T-helper 1 cell (primary cell): ENCODE measurements at places on chromosomes 16 and 17.
A peak's percentile ranks its signal among the peaks of the same experiment; 100 is the strongest.

DNA sequence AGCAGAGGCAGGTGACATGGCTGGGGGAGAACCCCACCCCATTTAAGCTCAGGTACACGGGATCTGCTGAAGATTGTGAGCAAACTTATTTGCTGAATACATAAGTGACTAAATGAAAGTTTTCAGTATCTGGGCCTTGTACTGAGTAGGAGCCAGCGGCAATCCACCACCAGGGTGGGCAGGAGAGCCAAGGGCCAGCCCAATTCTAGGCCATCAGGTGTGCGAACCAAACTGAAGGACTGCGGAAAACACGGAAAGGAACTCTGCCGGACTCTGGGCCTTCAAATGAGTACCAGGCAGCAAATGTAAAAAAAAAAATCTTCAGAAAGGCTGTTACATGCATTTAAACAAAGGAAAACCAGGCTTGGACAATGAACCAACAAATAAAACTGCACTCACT is 19.7 kb downstream of the ARHGAP17 start:
- no peak for DNase-seq

DNA sequence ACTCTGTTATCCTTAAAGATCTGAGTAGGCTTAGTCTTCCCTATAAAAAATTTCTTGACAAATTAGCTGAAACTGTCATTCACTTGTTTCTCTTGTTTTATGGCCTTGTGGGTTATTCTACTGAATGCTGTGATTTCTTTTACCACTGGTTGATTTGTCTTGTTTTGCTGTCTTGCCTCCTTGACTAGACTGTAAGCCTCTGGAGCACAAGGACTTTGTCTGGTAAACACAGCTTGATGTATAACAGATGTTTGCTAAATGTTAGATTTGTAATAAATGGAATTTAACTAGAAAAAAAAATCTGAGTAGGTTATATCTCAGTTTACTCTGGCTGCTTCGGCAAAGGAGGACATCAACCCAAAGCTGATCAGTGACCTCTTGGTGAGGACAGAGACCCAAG is 21.6 kb downstream of the VAC14 start:
- no peak for DNase-seq

- DNase-seq, result no peak
Measured at GRCh38 chr16:19377864-19378263, 39.8 kb upstream of the TMC5 start.

GRCh38 chr17:51228161-51228560 is 31.7 kb downstream of the MBTD1 start:
- no peak for DNase-seq

- DNase-seq, result no peak
Measured at GRCh38 chr16:29825145-29826044, 5.1 kb downstream of the MVP start.

DNA sequence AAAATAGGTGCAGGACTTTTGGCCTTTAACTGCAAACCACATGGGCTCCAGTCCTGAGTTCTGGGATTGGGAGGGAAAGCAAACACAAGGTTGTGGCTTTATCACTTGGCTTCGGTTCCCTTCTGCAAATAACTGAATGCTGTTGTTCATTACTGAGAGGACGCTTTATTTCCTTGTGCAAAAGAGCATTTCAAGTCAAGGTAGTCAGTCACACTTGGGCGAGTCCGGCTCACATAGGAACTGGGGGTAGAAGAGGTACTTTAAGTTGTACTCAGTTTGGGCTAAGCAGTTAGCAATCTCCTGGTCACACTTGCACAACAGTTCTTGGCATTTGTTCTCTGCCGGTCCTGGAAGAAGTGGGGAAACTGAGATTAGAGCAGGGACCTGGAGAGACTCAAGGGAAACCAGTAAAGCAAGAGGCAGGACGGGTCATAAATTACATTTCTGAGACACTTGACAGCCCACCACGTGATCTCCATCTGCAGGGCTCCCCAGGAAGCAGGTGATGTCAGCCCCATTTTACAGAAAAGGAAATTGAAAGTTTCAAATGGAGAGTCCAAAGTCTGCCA is 21.6 kb downstream of the PLA2G10 start:
- DNase-seq, result no peak

DNA sequence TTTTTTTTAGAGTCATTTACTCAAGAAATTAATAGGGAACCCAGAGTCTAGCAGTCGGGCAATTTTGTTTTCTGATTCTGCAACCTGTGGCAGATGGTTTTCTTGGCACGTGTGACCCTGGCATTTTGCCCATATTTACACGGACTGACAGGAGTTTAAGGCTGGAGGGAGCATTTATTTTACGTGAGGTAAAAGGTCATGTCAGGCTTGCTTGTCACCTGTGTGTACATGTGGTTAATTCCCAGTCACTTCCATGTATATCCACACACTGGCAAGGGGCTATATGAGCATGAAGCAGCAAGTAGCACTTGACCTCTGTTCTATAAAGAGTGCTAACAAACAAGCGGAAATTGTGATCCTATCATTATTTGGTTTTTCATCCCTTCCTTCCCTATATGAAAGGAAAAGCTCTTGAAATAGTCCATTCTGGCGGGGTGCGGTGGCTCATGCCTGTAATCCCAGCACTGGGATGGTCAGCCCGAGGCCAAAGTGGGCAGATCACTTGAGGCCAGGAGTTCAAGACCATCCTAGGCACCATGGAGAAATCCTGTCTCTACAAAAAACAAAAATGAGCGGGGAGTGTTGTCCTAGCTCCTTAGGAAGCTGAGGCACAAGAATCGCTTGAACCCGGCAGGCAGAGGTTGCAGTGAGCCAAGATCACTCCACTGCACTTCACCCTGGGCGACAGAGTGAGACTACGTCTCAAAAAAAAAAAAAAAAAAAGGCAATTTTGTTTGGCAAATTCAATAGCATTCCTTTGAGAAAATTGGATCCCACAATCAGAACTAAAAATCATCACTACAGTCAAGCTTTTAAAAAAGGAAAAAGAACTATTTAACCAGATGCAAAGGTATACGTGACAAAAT is 2.1 kb downstream of the SPAG9 start:
- no peak for DNase-seq

GRCh38 chr17:70157151-70157550 is 12.2 kb upstream of the KCNJ2 start:
- DNase-seq, result no peak

GRCh38 chr17:9148905-9149525 is 127.7 kb downstream of the NTN1 start:
- no peak for DNase-seq

DNA sequence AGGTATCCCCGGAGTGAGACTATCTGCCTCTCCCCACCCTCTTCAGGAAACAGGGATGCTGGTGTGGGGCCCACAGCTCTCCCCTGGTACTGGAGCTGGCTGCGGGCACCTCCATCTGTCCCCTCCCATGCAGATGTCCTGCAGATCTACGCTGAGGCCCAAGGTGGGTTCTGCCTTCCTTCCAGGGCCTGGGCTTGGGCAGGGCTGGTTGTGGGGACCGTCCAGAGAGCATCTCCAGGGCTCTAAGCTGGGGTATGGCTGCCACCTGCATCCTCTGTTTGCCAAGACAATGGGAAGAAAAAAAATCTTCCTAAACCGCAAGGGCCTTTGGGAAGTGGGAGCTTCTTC is 12.9 kb downstream of the ZNF213 start:
- no peak for DNase-seq

GRCh38 chr17:33116021-33116551 is 124.4 kb downstream of the SPACA3 start:
- no peak for DNase-seq

GRCh38 chr17:81655378-81656117 is 794 bp downstream of the PDE6G start:
- no peak for DNase-seq

GRCh38 chr17:28722417-28723158 is 2.8 kb downstream of the RPL23A start:
- DNase-seq, result no peak

DNA sequence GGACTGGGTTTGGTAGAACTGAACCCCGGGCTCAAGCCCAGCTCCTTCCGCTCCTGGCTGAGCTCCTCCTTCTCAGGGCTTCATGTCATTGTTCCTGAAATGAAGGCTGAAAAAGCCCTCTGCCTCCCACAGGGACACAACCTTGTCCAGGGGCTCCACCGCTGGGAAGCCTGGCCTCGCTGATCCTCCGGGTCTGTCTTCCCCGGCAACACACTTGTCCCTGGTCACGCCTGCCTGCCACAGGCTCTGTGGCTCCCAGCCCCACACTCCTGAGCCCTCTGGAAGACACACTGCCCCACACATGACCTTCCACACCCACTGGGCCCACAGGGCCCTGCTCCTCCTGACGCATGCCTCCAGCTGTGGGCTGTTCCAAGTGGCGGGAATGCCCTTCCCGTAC is 18.0 kb upstream of the ZC3H18 start:
- DNase-seq, result no peak

- no peak for DNase-seq
Measured at GRCh38 chr17:19237389-19238166, 412 bp downstream of the EPN2 start.

DNA sequence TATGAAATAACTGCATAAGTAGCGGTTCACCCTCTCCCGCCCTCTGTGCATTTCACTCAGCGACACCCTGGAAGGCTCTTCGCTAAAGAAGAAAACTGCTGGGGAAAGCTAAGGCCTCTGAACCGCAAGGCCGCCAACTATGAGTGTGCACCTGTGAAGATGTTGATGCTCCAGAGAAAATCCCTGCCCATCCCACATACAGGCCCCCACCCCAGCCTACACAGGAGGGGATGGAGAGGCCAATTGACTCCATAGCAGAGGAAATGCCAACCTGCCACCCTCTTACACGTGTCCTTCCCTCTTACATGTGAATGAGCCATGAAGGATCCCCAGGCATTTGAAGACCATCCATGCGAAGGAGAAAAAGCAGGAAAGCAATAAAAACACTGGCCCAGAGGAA is 104.8 kb downstream of the MGAT5B start:
- no peak for DNase-seq

DNA sequence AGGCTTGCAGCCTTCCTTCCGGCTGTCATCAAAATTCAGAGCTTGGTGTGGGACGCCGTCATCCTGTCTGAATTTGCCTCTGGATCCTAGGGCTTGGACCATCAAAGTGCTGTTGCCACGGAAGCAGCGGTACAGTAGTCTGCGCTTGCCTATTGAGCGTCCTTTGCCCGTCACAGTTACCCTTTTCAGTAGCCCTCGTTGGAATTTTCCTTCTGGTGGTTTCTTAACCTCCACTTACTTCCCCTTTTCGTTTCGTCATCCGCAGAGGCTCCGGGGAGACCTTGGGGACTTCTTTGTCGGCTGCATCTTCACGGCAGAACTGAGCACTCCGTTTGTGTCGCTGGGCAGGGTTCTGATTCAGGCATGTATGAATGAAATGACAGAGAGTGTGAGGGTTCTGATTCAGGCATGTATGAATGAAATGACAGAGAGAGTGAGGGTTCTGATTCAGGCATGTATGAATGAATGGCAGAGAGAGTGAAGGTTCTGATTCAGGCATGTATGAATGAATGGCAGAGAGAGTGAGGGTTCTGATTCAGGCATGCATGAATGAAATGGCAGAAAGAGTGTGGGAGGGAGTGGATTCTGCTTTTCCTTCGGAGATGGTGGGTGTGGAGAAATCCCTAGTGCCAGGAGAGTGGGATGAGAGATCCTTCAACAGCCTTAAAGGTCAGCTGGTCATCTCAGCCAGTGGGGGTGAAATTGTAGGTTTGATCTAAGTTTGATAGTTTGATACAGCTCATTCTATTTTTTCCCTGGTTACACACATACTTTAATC is 8.0 kb downstream of the TLCD3A start:
- DNase-seq, result no peak

GRCh38 chr16:57894390-57895080 is 76.4 kb downstream of the CNGB1 start:
- DNase-seq, result no peak

DNA sequence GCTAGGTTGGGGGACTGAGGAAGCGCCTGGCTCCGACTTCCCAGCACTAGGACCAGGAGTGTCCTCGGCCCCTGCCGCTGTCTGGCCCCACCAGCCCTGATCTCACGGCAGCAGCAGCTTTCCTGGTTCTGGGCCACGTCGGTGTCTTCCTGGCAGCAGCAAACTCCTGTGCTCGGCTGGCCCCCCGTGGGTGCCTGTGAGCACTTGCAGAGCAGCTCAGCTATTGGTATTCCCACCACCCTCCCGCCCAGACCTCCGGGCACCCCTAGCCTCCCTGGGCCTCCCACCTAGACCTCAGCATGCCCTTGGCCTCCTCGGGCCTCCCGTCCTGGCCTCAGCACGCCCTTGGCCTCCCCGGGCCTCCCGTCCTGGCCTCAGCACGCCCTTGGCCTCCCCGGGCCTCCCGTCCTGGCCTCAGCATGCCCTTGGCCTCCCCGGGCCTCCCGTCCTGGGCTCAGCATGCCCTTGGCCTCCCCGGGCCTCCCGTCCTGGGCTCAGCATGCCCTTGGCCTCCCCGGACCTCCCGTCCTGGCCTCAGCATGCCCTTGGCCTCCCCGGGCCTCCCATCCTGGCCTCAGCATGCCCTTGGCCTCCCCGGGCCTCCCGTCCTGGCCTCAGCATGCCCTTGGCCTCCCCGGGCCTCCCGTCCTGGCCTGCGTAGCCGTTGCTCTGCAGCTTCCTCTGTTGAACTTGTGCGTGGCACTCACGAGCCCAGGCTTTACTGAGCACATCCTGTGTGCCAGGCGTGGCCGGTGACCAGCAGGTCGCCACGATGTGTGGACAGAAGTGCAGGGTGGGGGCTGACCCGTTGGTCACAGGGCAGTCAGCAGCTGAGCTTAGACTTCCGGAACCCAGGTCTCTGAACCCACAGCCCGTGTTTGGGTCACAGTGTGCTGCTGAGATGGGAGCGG is 51.8 kb upstream of the ACSF3 start:
- DNase-seq, result no peak

- no peak for DNase-seq
Measured at GRCh38 chr17:63932721-63933120, 590 bp upstream of the CD79B start.

- DNase-seq, result peak; percentile 59
Measured at GRCh38 chr16:58515125-58515870, at the start of gene SETD6. Gene SETD6 (plus strand): TSS chr16:58515517. CDS start chr16:58515538, 21 bp downstream.

DNA sequence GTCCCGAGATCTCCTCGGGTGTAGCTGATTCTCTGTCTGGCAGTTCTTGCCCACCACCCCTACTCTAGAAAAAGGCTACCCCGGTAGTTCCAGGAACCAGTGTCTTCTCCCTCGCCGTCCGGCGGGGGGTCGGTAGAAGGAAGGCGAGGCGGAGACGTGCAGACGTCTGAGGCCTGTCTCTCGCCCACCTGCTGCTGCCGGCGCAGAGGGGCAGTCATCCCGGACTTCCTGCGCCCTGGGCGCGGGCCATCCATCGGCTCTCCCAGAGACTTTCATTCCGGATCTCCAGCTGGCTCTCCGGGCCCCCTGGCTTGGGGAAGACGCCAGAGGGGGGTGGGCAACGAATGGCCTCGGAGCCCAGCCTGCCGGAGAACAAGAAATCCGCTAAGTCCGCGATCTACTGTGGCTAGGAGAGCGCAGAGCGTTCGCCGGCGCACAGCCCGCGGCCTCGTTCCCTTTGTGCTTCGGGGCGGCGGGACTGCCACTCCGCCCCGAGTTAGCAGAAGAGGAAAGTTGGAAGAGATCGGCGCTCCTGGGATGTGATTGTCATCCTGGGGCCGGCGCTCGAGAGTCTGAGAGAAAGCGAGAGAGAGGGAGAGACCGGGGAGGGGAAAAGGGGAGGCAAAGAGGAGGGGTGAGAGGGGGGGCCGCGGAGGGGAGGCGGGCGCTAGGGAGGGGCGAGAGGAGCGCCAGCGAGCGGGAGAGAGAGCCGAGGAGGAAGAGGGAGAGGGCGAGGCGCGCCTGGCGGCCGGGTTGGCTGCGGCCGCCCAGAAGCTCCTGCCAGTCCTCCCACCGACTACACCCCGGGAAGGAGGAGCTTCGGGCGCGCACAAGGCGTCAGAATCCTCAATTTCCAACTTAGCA is at the start of gene IRX5:
IRX5 (plus strand) TSS at position 861 of the 864 bp plus-strand sequence. CDS start 334 bp downstream, outside the sequence.
- no peak for DNase-seq
